ENCODE measurements at places on chromosomes 2 and 18.
A peak's percentile ranks its signal among the peaks of the same experiment; 100 is the strongest.

GRCh38 chr18:12637393-12637792 is 20.5 kb downstream of the SPIRE1 start:
- ATAC-seq, result no peak

DNA sequence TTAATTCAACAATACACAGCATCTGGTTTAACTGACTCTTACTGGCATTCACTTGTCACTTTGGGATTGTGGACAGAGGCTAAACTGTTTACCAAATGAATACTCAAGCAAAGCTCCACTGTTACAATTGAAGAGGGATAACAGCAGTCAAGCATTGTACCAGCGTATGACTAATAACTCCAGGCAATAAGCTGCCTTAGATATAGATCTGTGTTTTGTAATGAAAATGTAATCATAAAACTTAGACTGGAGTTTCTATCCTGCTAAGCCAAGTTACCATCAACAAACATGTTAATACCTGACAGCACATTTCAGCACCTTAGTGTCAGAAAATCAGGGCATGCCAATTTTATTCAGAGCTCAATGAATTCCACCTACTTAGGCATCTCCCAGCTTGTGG is 889.5 kb downstream of the EPHA4 start:
- ATAC-seq, result no peak

DNA sequence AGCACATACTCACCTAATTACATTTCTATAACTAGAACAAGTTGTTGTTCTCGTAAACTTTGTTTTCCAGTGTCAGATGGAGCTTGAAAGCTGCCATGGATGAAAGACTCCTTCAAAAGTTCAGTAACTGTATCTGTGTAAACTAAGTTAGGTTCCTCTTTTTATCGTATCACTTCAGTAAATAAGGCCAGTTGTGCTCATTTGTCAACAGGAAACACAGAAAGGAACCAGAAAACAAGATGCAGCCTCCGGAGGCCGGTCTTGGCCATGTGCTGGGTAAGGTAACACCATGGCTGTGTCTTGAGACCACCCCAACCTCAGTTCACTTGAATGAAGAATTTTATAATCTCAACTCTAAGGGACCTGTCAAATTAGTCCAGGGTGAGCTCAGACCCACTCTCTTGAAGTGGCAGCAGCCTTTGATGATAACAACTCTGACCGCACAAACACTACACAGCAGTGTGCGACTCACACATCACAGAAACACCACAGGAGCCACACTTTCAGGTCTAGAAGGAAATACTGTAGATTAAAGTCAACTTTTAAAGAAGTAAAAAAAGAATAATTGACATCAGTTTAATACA is 213.8 kb downstream of the AFF3 start:
- ATAC-seq, result no peak

- peak; percentile 79 for ATAC-seq
Observed at GRCh38 chr2:41736105-41736567, 311.7 kb upstream of the PKDCC start.

DNA sequence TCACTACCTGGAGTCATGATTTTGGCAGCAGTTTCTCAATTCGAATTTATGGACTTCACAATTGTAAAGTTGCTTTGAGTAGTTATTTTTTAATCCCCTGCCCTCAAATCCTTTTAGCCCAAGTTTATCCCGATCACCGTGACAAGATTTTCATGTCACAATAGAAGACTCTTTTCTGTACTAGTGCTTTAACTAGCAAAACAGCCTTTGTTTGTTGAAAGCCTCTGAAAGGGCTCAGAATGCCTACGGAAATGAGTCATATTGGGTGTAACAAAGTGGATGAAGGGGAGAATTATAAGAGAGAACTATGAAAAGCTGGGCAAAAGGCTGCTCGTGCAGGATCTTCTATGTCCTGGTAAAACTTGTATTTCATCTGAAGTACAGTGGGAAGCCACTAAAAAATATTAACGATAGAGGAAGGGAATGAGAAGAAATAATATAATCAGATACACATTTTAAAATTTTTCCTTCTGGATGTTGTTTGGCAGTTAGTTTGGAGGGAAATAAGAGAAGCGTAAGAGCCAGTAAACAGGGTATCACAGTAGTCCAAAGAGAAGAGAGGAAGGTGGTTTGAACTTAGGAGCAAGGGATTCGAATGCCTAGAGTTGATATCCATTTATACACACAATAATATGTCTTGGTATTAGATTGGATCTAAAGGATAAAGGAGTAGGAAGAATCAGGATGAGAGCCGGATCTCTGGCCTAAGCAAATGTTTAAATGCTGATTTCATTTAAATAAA is 114.9 kb downstream of the GALNT13 start:
- no peak for ATAC-seq

- no peak for ATAC-seq
Observed at GRCh38 chr2:29017716-29018435, 36.8 kb downstream of the TOGARAM2 start.

DNA sequence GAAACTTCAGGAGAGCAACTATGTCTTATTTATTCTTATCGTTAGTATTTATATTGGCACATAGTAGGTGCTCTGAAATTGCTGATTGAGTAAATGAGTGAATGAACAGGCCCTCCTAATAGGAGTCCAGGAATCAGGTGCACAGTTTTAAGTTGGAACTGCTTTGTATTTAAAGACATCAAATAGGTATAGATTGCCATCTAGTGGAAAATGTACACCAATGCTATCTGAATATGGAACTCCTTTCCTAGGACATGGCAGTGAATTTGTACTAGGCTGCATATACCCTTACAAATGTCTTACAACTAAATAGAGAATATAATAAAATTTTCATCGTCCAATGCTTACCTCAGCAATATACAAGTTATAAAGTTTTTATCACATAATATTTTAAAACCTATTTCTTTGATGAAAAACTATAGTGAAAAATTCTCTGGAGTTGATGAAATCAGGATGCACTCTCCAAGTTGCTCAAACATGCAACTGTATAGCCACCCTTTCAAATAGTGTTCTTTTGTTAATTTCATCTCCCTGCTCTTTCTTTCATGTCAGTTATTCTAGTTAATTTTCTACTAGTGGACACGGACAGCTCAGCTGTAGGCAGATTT is 318.9 kb upstream of the SYT4 start:
- ATAC-seq, result no peak

DNA sequence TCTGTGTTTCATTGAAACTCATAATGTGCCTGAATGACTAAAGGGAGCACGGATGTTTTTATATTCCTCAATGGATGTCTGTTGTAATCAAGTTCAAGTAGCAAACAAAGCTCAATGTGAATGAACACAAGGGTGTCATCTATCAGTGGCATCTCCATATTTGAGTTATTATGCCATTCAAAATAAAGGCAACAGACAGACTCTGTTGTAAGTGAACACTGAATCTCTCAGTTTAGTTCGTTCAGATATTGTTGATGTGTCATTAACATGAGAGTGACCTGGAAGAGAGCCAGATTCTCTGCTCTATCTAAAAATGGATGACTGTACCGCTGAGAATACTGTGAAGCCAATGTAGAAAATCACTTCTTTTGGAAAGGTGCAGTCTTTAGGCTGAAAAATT is 118.7 kb downstream of the NUP35 start:
- ATAC-seq, result no peak

GRCh38 chr18:9861933-9862332 is 23.8 kb upstream of the TXNDC2 start:
- ATAC-seq, result peak; percentile 89

All from activated T-helper 17 cell treated with anti-CD3 and anti-CD28 coated beads, Interleukin-2, amount 50 U/mL, for 72 hours (primary cell).